ENCODE measurements at places on chromosomes 3 and 15.
A peak's percentile ranks its signal among the peaks of the same experiment; 100 is the strongest.

DNA sequence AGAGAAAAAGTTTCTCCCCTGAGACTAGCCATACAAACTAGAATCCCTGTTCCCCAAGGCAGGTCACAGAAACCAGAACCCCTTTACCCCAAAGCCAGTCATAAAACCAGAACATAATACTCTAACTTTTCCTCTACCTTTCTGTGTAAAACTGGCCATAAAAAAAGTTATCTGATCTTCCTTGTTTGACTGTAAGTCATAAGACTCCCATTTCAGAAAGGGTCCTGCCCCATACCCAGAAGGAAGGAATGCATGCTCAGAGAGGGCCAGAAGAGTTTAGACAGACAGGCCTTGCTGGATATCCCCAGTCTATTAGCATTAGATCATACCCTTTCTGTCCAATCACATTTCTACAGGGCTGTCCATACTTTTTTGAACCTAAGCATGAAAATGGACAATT lies 27.2 kb downstream of the SCN11A start:
- DNase-seq = no peak

DNA sequence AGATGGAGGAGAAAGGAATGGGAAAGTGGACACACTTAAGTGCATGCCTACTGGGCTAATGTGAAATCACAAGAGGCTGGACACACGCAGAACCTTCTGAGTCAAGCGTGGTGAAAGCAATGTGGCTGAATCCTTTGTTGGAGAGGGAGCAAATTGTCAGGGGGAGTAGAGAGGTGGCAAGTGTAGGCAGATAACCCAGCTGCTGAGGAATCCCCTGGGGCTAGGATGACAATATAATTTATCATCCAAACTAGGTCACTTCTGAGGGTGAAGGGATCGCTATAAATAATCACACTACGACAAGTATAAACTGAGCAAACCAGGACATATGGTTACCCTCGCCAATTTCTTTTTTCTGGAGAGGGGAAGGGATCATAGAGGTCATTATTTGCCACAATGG lies 28.7 kb downstream of the TAMM41 start:
- no peak for DNase-seq

- peak; percentile 69 for DNase-seq
Measured at GRCh38 chr15:78056714-78057269, 20.7 kb downstream of the TBC1D2B start.

DNA sequence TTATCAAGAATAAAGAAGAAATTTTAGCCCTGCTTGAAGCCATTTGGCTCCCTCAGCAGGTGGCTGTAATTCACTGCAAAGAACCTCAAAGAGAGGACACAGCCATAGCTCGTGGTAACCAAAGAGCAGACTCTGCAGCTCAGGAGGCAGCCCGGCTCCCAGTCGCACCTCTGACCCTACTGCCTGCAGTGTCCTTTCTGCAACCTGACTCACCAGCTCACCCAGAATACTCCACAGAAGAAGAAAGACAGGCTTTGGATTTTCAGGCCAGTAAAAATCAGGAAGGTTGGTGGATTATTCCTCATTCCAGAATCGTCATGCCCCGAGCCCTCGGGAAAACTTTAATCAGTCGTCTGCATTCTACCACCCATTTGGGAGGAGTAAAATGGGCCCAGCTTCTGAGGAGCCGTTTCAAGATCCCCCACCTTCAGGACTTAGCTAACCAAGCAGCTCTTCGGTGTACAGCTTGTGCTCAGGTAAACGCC lies 38.6 kb downstream of the ZBTB11 start:
- DNase-seq = peak; percentile 28

DNA sequence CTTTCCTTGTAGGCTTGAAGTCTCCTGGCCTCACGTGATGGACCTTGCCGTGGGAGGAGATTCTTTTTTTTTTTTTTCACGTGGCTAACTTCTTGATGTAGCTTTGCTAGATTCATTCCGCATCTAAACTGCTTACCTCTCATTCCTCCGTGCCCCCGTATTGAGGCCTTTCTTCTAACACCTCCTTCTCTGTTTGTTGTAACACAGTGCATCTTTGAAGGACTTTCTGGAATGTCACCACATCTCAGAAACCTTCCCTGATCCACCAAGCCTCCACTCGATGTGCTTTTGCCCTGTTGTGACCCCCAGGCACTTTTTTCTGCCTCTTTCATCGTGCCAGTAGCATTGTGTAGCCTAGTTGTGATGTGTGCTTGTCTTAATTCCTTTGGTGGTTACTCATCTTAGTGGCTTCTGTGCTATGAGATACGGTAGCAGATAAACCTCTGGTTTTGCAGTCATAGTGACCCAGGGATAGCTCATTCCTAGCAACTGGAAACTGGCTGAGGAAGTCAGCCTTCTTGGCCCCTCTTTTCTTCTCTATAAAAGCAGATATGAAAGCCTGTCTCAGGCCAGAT lies 1.6 kb upstream of the BNC1 start:
- DNase-seq = no peak

DNA sequence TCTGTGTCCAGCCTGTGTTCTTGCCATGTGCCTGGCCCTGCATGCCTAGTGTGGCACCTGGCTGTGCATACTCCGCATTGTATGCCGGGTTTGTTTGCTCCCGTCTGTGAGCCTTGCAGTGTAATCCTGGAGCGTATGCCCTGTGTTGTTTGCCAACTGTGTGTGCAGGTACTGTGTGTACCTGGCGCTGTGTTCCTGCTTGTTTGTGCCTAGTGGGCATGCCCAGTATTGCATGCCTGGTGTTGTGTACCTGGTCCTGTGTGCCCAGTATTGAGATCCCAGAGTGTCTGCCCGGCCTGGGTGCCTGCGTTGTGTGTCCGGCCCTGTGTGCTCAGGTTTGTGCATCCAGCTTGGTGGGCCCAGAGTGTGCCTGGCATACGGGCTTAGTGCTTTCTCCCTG lies 54.5 kb upstream of the CHRNA7 start:
- DNase-seq = no peak

DNA sequence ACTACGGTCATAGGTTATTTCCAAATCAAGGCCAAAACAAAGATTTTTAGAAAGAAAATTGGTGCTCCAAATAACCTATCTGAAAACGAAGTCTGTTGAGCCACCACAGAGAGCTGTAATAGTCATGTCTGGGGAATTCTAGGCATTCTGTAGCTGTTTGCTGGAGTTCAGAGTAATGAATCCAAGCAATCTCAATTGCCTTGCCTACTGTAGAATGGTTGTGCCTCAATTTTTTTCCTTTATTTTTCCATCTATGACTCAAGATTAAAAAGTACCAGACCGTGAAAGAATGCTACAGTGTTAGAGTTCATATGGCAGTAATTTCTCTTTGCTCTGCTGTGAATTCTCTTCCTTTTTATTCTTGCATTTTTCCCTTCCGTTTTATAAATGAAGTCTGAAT lies 1007.2 kb upstream of the ALCAM start:
- no peak for DNase-seq

DNA sequence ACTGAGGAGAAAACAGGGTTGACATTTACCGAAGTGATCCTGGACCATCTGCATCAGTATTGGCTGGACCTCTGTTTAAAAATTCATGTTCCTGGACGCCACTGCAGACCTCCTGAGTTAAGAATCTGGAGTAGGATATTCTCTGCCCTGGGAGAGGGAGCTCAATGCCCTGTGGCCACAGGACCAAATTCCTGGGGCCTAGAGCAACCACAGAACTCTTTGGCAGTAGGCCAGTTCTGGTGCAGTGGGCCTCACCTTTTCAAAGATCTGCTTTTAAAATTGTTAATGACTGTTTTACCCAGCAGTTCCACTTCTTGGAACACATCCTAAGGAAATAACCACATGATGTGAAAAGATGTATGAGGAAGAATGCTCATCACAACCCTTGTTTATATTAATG lies 133.3 kb upstream of the ADPGK start:
- no peak for DNase-seq

DNA sequence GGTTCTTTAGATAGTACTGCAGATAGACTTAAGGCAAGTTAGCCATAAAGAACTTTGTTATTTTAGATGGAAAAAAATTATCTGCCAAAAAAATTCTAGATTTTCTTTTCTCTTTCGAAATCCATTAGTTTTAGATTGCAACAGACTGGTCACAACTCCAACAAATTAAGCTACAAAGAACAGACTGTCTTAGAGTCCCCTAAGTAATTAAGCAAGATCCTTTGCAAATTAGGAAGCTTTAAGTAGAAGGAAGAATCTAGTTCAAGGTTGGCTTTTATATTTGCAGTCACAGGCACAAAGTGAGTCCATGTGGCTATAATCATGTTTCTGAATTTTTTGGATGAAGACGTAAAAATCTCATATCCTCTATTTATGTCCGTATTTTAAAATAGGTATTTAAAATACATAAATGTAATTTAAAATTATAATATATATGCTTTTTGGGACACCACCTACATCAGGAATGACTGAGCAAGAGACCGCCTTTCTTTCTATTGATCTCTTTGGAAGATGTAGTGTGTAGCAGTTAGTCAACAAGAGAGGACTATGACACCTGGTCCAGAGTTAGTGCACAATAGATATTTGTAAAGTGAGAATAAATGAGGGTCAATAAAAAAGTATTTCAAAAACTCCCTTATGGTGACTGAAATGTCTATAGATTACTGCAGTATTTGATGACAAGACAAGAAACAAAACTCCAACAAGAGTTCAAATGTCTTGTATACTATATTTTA lies 34.4 kb downstream of the TMEM45A start:
- no peak for DNase-seq

DNA sequence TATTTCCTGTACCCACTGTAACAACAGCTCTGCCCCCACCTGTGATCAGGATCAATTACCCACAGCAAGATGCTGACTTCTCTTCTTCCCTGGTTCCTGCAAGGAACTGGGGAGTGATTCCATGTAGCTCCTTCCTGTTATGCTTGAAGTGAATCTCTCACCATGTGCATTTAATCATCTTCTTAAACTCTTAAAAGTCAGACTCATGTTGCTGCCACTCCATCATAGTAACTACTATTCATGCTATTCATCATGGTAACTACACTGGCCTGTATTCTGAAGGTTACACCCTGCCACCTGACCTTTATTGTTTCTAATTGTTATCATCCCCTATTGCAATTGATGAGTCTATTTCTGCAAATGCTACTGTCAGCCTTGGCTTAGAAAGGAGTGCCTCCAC lies 89.5 kb downstream of the SUCNR1 start:
- DNase-seq = no peak

- DNase-seq = no peak
Measured at GRCh38 chr15:29765898-29766527, 56.3 kb downstream of the TJP1 start.

- DNase-seq = no peak
Measured at GRCh38 chr3:175826759-175827158, 967.6 kb downstream of the NAALADL2 start.

DNA sequence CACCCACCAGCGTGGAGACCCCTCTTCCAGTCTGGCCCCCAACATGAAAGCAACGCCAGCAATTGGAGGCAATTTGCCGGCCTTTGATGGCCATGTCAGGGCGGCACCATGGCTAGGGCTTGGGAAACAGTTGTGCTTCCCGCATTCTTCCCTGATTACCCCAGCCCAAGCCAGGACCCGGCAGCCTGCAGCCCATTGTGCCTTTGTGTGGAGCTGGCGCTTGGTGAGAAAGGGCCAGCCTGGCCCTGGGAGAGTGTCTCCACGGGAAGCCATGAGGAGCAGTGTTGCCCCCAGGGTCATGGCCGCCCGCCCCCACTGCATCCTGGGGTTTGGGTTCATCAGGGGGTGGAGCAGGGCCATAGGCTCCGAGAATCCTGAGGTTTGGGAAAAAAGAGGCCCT lies 66.0 kb downstream of the DNAJB8 start:
- no peak for DNase-seq

DNA sequence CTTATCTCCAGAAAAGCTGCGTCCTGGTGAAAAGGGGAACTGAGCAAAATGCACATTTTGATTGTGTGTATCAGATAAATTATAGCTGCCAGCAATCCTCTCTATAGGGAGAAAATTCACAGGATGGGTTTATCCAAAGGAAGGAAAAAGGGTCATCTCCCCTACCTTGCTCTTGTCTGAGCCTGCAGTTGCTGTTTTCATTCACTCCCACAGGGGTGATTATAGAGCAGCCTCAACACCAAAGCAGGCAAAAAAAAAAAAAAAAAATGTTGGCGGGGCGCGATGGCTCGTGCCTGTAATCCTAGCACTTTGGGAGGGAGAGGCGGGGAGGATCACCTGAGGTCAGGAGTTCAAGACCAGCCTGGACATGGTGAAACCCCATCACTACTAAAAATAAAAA lies 333.7 kb downstream of the ROBO2 start:
- no peak for DNase-seq

Measured in coronary artery (tissue), 2 donors.